ENCODE measurements at places on chromosomes 2 and 18. TPM values are rescaled to one million over a fixed set of nuclear protein-coding genes. Genes with fewer than 3 reads are reported as not detected.

Gene NLRC4
- 0.49 TPM for polyA plus RNA-seq

Gene MLPH
- 4.6 TPM for polyA plus RNA-seq

Gene RPRM
- polyA plus RNA-seq: 1.3 TPM

Gene GPR35
- 1.7 TPM for polyA plus RNA-seq

Gene NCKAP5
- 1.8 TPM for polyA plus RNA-seq

Gene MAPK4
- 9.2 TPM for polyA plus RNA-seq

Gene NDUFV2
- polyA plus RNA-seq: 391 TPM

Gene INO80B
- polyA plus RNA-seq: 37.0 TPM

Gene SLC23A3
- polyA plus RNA-seq: 10.9 TPM

Gene CNRIP1
- polyA plus RNA-seq: 8.7 TPM

Gene CIB4
- polyA plus RNA-seq: not detected

Gene PLB1
- polyA plus RNA-seq: 0.95 TPM
